HS-27A (cell line): ENCODE measurements at places on chromosomes 2 and 18.

DNA sequence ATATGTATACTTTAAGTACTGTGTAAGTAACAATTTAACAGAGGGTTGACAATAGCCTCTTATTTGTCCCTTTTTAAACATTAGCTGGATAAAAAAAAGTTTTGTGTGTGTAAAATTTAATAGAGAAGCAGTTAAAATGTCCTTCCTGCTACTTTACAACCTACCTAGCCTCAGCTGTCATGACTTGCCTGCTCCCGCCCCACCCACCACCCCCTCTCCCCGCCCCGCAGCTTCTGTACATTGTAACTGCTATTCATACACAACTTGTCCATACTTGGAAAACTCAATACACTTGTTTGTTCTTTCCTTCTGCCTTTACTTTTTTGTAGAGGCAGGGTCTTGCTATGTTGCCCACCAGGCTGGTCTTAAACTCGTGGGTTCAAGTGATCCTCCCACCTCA is 19.5 kb downstream of the RELCH start:
- DNase-seq, result no peak

GRCh38 chr2:200305797-200306195 is 697 bp upstream of the SPATS2L start:
- no peak for DNase-seq

- no peak for DNase-seq
Observed at GRCh38 chr2:9243357-9243756, 36.7 kb downstream of the ASAP2 start.

DNA sequence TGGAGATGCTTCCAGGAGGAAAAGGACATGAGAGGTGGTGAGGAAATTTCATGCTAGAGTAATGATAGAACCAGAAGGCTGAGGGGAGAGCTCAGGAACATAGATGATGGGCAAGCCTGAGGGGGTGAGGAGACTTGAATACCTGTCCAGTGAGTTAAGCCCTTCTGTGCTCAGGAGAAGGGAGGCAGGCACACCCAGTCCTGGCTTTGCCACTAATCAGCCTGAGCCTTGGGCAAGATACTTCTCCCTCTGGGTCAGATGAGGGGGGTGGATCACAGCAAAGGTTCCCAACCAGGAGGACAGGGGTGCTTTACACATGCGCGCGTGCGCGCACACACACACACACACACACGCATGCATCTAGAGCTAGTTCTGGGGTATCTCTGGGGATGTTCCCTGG is 151.6 kb upstream of the MSH6 start:
- DNase-seq, result no peak

DNA sequence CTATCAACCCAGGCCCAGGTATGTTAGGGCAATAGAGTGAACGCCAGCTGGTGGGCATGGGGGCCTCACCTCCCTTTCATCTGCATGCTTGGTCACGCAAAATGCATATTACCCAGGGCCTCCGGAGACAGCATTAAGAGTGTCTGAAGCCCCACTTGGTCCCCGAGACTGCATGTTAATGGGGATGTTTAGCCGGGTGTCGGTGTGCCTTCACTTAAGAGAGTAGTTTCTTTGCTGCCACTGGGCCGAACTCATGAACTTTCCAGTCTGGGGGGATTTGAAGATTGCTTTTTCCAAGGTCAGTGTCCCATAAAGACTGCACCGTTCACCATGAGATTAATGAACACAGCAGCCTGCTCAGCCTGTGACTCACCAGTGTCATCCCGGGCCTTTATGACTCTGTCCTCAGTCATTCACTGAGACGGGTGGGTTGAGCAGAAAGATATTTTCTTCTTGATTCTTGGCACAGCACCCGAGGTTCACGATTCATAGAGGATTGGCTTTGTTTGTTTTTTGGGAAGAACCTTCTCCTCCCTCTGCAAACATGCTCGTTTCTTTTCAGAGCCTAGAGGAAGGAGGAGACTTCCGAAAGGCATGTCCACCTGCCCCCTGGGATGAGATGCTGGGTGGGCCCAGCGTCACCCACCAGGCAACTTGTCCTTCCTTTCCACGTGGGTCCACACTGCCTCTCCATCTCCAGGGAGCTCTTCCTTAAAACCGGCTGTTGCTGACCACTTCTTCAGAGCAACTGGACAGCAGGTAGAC is 199.1 kb downstream of the GLI2 start:
- DNase-seq, result peak; percentile 99

- no peak for DNase-seq
Observed at GRCh38 chr18:32040936-32041335, 22.3 kb downstream of the RNF125 start.

DNA sequence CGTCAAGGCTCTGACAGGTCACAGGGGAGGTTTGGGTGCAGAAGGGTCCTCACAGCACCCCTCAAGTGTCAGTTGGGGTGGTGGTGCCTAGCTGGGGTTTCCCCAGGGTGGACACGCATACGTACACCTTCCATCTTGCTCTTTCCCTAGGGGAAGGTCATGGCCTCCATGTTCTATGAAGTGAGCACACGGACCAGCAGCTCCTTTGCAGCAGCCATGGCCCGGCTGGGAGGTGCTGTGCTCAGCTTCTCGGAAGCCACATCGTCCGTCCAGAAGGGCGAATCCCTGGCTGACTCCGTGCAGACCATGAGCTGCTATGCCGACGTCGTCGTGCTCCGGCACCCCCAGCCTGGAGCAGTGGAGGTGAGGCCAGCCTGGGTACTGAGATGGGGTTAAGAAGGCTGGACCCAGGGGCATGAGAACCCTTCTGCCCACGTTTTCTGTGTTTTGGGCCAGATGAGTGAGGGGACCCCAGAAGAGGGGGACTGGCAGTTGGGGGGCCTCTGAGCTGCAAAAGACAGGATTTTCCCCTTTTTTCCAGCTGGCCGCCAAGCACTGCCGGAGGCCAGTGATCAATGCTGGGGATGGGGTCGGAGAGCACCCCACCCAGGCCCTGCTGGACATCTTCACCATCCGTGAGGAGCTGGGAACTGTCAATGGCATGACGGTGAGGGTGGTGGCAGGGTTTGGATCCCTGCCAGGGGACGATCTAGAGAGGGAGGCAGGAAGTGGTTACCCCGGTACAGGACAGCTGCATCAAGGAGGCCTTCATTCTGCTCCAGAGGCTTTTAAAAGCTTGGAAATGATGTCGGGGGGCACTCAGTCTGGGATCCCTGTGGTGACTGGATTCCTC is 20.9 kb downstream of the SLC30A3 start:
- DNase-seq, result no peak

DNA sequence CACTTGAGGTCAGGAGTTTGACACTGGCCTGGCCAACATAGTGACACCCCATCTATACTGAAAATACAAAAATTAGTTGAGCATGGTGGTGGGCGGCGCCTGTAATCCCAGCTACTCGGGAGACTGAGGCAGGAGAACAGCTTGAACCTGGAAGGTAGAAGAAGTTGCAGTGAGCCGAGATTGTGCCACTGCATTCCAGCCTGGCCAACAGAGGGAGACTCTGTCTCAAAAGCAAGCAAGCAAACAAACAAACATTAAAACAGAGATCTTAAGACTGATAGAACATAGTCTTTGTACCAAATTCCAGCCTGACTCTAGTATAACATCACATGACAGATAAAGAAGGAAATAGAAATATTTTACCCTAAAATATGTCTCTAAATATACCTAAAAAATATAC is 168.1 kb downstream of the PTPRM start:
- DNase-seq, result no peak

DNA sequence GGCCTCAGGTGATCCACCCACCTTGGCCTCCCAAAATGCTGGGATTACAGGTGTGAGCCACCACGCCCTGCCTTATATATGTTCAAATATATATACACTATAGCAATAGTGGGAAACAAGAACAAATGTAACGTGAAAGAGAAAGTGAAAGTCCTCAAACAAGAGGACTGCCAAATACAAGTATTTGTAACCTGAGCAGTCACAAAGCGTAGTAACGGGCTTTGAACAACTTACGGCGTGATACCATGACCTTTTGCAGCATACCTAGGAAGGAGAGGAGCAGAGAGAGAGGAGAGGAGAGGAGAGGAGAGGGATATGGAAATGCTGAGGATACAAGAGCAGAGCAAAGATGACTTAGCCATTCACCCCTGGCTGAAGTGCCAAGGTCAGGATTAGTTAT is 113.8 kb upstream of the RGPD4 start:
- no peak for DNase-seq

GRCh38 chr2:25129901-25130520 is 38.4 kb downstream of the POMC start:
- no peak for DNase-seq

- DNase-seq, result no peak
Observed at GRCh38 chr2:232491139-232491780, 3.6 kb upstream of the ECEL1 start.

DNA sequence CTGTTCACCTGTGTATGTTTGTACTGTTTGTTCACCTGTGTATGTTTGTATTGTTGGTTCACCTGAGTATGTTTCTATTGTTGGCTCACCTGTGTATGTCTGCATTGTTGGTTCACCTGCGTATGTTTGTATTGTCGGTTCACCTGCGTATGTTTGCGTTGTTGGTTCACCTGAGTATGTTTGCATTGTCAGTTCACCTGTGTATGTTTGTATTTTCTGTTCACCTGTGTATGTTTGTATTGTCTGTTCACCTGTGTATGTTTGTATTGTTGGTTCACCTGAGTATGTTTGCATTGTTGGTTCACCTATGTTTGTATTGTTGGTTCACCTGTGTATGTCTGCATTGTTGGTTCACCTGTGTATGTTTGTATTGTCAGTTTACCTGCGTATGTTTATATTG is 14.6 kb downstream of the ADI1 start:
- no peak for DNase-seq

DNA sequence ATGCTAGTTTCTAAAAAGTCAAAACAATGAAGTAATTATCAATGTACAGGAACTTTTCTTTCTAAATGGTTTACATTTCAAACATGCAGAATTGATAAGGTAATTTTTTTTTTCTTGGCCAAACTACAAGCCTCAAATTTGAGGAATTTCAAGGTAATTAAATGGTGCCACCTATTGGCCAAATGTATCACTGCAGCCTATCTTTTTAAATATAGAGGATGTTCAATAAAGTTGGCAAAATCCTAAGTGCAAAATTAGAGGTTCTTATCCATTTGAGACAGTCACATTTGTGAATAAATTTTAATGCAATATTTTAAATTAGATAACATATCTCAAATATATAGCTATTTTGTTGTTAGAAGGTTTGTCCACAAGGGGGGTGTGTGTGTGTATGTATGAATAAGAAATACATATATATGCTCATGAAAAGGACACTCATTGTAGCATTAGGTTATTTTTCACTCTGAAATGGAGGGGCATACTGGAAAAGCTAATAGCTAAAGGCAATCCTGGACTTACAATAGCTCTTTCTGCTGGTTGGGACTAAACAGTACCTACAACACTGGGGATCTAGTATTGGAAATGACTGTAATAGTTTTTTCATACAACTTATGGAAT is 26.2 kb downstream of the MMADHC start:
- DNase-seq, result no peak

GRCh38 chr2:239745386-239746227 is 279.5 kb downstream of the NDUFA10 start:
- no peak for DNase-seq

DNA sequence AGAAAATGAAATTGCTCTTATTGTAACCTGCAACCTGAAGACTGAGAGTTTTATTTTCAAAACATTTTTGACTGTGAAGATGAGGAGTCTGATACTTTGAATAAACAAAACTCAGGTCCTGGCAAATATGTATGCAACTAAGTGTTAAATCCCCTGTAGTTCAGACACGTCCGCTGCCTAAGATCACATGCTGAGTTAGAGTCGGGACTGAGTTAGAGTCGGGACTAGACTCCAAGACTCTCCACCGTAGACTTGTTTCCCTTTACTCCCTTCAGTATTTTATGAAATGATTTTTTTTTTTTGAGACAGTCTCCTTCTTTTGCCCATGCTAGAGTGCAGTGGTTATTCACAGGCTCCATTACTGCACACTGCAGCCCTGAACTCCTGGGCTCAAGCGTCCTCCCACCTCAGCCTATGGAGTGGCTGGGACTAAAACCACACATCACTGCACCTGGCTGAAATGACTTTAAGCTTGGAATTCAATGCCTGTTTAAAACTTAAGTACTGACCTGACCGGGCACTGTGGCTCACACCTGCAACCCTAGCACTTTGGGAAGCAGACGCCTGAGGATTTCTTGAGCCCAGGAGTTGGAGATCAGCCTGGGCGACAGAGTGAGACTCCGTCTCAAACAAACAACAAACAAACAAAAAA is 28.0 kb upstream of the PMAIP1 start:
- no peak for DNase-seq

DNA sequence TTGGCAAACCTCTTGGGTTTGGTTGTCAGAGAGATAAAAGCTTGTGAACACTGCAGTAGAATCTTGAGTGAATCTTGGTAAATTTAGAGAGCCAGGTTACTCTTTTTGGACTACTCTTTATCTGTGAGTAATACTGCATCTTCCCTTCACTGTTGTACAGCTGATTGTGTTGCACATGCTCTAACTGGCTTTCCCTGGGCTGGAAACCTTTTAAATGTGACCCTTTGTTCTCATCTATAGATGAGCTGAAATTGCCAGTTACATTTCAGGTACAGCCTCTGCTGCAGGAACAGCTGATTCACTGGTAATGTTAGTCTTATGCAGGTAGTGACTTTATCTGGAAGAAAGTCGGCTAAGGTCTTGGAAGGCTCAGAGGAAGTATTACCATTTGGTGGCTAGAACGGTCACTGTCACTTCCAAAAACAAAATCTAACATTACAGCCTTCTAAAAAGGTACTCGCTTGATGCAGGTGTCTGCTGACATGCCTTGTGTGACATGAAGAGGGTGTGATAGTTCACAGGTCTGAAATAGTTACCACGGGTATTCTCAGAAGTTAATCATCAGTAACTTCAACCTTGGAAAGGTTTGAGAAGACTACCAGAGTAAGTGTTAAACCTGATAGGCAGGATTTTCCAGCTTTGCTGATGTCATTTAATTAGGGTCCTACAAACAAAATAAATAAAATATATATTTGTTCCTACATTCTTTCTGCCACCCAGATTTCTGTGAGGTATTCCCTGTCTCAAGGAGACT is 851.1 kb downstream of the SLC4A3 start:
- DNase-seq, result no peak

- DNase-seq, result no peak
Observed at GRCh38 chr2:63962186-63962585, 57.0 kb downstream of the VPS54 start.
